ENCODE measurements at places on chromosomes 16 and 17.
A peak's percentile ranks its signal among the peaks of the same experiment; 100 is the strongest.

GRCh38 chr17:82734987-82735866, at the start of gene FN3K:
Gene FN3K, plus strand, starts transcription at chr17:82735615. Its CDS starts 22 bp downstream, at chr17:82735637.
- DNase-seq = peak; percentile 79

GRCh38 chr16:22663389-22664064, 150.4 kb upstream of the HS3ST2 start:
- DNase-seq = no peak

DNA sequence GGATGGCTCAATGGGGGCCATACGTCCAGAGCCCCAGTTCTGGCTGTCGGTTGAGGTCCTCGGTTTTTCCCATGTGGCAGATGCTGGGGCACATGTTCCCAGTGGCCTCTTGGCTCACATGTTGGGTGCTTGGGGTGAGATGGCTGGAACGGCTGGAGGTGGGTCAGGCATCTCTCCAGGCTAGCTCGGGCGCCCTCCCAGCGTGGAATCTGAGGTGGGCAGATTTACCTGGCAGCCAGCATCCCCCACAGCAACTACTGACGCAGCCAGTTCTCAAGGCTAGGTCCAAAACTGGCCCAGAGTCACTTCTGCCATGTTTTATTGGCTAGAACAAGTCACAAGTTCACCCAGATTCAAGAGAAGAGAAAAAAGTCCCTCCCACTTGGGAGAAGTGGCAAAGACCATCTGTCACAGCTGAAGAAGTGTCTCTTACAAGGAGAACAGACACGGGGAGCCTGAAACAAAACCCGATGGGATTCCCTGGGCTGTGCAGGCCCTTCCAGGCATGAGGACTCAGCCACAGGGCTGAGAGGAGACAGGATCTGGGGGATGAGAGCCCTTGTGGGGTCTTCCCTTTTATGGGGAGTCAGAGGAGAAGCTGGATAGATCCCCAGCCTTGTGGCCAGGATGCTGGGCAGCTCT, 15.2 kb downstream of the ACE start:
- no peak for DNase-seq

DNA sequence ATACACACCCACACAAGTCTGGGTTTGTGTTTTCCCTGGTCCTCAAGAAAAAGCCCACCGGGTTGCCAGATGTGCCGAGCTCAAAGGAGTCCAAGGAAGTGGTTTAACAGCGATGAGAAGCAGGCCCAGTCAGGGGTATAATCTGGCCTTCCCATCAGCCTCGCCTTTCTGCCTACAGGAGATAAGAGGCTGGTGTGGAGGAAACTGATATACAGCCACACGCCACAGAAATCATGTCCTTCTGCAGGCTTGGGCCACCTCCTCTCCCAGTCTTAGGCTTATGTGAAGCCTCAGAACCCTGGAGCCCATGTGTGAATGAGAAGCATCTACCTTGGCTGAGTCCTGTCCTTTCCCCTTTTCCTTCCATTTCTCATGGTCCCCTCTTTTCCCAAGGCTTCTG, 43.6 kb upstream of the MMP2 start:
- DNase-seq = no peak

DNA sequence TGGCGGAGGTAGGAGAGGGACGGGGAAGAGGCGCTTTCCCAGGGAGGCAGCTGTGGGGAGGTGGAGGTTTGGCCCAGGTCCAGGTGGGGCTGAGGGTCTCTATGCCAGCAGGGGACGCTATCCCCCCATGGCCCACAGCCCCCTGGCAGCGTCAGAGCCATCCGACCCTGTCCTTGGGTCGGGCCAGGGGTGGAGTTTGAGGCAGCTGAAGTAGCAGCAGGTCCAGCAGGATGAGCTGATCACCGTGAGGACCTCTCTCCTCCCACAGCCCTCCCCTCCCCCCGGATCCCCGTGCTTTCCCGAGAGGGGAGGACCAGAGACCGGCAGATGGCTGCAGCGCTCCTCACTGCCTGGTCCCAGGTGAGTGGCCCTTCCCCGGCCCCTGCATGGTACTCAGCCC, 3.2 kb downstream of the ZNF205 start:
- no peak for DNase-seq

DNA sequence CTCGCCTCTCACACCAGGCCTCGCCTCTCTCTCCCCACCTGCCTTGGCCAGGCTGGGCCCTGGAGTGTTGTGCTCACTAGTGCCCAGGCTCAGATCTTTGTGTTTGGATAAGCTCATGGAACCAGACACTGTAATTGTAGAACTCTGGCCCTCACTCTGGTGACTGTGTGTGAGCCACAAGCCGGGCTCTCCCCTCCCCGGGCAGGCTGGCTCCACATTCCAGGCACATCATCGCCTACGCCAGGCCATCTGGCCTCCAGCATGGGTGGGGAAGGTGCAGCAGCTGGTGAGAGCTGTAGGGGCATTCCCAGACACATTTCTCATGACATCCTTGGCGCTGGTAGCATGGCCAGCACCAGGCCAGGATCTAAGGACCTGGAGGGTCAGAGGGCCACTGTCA, 202.3 kb downstream of the RAB11FIP4 start:
- peak; percentile 50 for DNase-seq

DNA sequence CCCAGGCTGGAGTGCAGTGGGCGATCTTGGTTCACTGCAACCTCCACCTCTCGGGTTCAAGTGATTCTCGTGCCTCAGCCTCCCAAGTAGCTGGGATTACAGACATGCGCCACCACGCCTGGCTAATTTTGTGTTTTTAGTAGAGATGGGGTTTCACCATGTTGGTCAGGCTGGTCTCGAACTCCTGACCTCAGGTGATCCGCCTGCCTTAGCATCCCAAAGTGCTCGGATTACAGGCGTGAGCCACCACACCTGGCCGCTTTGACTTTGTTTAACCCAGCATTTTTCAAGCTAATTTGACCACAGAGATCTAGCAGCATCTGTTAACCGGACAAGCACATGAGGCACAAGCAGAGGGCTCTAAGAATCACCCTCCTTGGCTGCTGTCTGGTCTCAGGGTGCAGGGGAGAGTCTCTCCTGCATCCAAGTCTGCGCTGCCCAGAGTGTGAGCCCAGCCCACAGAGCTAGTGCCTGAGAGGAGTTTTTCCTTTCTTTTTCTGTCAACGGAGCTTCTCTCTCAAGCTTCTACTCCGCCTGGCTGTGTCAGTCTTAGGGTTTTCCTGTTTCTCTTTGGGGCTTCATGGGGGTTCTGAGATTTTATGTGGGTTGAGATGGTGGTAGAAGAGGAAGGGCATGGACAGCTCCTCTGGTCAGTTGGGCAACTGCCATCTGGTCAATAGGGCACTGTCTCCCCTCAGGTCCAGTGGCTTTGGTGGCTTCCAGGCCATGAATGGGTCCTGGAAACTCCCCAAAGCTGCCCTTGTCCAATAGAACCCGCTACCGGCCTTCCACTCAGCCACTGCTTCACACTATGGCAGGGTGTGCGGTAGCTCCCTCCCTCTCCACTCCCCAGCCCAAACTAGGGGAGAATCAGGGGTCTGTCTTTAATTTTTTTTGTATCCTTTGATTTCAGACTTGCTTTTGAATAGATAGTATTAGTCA, 59.6 kb downstream of the TNFRSF13B start:
- DNase-seq = no peak

DNA sequence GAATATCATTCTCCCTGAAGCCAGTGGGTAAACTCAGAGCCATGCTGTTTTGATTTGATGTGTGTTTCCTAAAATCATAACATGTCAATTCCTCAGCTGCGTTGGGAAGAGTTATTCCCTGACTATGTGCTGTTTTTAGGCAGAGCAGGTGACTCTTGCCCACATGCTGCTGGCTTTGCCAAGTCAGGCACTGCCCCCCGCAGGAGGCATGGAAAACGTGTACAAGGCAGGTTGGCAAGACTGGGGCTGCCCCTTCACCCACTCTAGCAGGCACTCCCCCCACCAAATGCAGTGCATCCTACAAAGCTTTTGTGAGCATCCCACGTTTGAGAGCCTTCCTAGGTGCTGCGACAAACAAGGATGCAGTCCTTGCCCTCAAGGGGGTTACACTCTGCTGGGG, 38.3 kb upstream of the NAT9 start:
- DNase-seq = no peak

GRCh38 chr16:56946767-56947603, 14.8 kb upstream of the CETP start:
- no peak for DNase-seq

- no peak for DNase-seq
Measured at GRCh38 chr16:75379339-75379738, 54.0 kb downstream of the CFDP1 start.

GRCh38 chr17:57391857-57392471, 135.6 kb downstream of the MSI2 start:
- DNase-seq = no peak

- DNase-seq = no peak
Measured at GRCh38 chr17:31251970-31252328, 45.1 kb downstream of the OMG start.

GRCh38 chr17:81923302-81924260, 4.0 kb downstream of the MAFG start:
- DNase-seq = peak; percentile 90

- no peak for DNase-seq
Measured at GRCh38 chr17:6893382-6894205, 62.1 kb upstream of the TEKT1 start.

- DNase-seq = no peak
Measured at GRCh38 chr16:1980770-1981087, 540 bp downstream of the NOXO1 start.

- no peak for DNase-seq
Measured at GRCh38 chr16:20613481-20614185, 37.5 kb upstream of the ACSM2B start.

GRCh38 chr16:78072275-78072674, 27.2 kb upstream of the WWOX start:
- DNase-seq = no peak

GRCh38 chr16:66512272-66513110, 37.4 kb downstream of the TK2 start:
- peak; percentile 41 for DNase-seq

GRCh38 chr17:65346166-65346565, 209.0 kb downstream of the RGS9 start:
- no peak for DNase-seq

- no peak for DNase-seq
Measured at GRCh38 chr17:50824429-50824828, 11.0 kb upstream of the WFIKKN2 start.

GRCh38 chr17:56599566-56599965, 6.1 kb downstream of the NOG start:
- no peak for DNase-seq

DNA sequence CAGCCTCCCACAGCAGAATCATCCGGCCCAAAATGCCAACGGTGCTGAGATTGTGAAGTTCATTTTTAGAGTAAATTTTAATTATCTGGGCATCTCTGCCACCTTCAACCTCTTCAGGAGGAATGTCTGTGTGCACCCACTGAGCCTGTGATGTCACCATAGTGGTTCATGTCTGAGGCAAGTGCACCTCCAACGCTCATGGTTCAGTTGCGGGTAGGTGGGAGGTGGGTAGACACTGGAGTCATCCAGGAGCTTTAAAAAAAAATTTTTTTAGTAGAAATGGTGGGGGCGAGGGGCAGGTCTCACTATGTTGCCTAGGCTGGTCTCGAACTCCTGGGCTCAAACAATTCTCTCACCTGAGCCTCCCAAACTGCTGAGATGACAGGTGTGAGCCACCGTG, 1.9 kb downstream of the FLYWCH1 start:
- DNase-seq = no peak

- no peak for DNase-seq
Measured at GRCh38 chr16:55660828-55661227, 5.0 kb downstream of the SLC6A2 start.

GRCh38 chr17:65536573-65537342, 24.7 kb downstream of the AXIN2 start:
- no peak for DNase-seq

Data from mesenchymal stem cell (in vitro differentiated cells and primary cell).